ENCODE measurements at places on chromosomes 13 and 19.
A peak's percentile ranks its signal among the peaks of the same experiment; 100 is the strongest.

GRCh38 chr13:39353988-39354387 lies 249.0 kb downstream of the LHFPL6 start:
- DNase-seq = no peak

DNA sequence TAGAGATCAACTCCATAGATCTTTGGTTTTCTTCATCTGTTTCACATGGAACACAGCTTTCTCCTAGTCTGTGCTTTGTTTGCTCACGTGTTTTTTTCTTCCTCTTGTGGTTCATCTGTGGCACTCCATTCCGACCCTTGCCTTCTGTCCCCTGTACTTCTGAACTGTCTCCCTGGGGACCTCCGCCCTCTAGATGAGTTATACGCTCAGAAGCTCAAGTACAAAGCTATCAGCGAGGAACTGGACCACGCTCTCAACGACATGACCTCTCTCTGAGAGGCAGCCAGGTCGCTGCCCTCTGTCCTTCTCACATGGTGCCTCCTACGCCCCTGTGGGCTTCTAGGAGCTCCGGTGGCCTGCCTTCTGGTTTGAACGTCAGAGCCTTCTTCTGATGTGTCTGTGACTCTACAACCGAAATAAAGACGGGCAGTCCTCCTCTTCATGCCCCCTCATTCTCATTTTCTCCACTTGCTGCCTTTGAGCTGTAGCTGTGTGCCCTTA lies 16.6 kb upstream of the RAB8A start:
- no peak for DNase-seq

- DNase-seq = no peak
Observed at GRCh38 chr13:28582892-28583240, 76.1 kb upstream of the POMP start.

DNA sequence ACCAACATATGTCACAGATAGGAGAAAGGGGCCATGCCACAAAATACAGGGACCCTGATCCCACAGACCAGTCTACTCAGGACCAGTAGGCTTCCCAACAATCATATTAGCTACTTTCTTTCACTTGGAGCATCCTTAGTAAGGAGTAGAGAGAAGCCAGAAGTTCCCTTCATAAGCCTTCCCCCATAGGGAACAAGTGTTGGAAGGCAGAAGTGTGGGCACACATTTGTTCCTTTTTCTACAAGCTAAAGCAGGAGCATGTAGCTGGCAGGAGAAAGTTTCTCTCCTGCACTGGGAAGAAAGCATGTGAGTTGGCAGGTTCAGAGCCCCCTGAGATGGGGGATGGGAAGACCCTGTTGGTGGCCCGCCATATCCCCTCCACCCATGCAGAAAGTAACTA lies 165.4 kb downstream of the KCTD12 start:
- no peak for DNase-seq

- no peak for DNase-seq
Observed at GRCh38 chr13:27147530-27148170, 24.0 kb downstream of the USP12 start.

DNA sequence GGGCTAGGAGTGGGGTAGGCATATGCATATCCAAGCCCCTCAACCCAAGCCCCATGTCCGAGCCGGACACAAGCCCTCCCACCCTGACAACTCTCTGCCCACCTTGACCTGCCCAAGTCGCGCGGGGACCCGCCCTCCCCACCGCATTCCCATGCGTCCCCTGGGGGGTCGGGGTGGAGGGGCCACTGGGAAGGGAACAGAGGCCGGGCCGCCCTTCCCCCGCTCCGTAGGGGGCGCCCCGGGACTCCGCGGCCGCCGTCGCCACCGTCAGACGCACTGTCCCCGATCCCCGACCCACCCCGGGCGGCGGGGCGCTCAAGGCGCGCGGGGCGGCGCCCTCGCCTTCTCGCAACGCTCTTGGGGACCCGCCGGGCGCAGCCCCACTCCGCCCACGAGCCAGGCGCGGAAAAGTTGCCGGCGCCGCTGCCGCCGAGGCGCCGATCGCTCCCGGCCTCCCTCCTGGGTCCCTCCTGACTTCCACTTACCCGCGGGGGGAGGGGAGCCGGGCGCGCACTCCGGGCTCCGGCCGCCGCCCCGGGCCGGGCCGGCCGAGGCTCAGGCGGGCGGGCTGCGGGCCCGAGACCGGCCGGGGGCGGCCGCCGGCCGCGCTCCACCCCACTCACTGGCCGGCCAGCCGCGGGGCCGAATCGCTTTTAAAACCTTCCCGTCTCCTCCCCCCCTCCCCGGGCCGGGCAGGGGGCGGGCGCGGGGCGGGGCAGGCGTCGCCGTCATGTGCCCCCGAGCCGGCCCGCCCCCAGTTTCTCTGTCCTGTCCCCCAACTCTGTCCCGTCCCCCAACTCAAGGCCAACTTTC lies 34.4 kb upstream of the NANOS3 start:
- no peak for DNase-seq

GRCh38 chr19:4993683-4994082 lies 24.8 kb downstream of the KDM4B start:
- peak; percentile 57 for DNase-seq

GRCh38 chr19:40933025-40933424 lies 51.0 kb upstream of the CYP2A7 start:
- no peak for DNase-seq

DNA sequence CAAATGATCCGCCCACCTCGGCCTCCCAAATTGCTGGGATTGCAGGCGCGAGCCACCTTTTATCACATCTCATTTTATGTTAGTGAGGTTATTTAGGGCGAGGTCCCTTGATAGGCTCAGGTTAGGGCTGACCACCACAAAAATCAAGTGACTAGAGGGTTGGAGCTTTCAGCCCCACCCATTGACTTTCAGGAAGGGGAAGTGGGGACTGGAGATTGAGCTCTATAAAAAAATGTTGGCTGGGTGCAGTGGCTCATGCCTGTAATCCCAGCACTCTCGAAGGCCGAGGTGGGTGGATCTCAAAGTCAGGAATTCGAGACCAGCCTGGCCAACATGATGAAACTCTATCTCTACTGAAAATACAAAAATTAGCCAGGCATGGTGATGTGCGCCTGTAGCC lies 20.1 kb downstream of the FPR3 start:
- no peak for DNase-seq

- DNase-seq = no peak
Observed at GRCh38 chr19:35265126-35265899, 3.4 kb upstream of the USF2 start.

DNA sequence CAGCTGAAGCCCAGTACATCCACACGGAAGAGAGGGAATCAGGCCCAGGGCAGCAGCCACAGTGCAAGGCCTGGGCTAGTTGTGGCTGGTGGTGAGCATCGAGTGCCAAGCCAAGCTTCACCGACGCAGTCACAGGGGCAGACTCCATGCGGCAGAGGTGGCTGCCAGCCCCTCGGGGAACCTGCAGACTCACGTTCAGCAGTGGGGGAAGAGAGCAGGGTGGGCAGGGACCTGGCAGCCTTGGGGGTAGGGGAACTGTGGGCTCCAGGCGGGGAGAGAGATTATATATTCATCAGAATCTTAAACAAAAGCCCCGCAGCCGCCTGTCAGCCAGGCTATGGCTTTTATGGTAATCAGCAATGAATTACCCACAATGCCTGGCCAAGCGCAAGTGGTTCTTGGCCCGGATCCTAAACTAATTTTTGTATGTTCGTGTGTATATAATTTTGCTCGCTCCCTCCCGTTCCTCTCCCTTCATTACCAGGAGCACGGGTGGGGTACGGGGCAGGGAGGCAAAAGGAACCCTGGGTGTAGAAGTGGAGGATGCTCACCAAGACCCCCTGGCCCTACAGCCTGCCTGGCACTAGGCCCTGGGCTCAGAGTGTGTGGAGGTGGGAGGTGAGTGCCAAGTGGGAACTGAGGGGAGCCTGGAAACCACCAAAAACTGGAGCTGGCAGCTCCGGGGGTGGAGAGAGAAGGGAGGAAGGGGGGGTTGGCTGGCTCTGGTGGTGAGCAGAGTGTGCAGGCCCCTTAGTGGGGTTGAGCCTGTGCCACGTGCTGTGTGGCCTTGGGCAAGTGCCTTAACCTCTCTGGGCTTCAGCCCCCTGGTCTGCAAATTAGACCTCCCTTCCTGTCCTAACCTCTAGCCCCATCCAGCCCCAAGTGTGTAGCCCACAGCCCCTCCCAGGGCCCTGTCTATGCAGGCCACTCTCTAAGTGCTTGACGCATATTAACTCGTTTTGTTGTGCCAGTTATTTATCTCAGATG lies 31.9 kb downstream of the PTPRS start:
- DNase-seq = peak; percentile 74

- DNase-seq = no peak
Observed at GRCh38 chr13:98937911-98938381, 39.9 kb downstream of the DOCK9 start.

GRCh38 chr13:77918391-77919245 lies at the start of gene EDNRB:
TSS of gene EDNRB (minus strand) at chr13:77918831. CDS start at chr13:77918573, 258 bp downstream.
- no peak for DNase-seq

DNA sequence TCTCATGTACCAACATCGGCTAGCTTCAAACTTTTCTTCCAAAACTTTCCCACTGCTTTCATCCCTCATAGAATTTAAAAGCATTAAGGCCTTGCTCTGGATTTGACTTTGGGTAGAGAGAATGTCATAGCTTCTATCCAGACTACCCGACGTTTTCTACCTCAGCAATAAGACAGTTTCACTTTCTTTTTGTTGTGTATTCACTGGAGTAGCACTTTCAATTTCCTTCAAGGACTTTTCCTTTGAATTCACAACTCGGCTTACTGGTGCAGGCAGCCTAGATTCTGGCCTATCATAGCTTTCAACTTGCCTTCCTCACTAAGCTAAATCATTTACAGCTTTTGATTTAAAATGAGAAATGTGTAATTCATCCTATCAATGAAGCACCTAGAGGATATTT lies 420.4 kb upstream of the GPC6 start:
- DNase-seq = peak; percentile 77

GRCh38 chr13:41459432-41460073 lies 2.2 kb downstream of the RGCC start:
- DNase-seq = no peak

DNA sequence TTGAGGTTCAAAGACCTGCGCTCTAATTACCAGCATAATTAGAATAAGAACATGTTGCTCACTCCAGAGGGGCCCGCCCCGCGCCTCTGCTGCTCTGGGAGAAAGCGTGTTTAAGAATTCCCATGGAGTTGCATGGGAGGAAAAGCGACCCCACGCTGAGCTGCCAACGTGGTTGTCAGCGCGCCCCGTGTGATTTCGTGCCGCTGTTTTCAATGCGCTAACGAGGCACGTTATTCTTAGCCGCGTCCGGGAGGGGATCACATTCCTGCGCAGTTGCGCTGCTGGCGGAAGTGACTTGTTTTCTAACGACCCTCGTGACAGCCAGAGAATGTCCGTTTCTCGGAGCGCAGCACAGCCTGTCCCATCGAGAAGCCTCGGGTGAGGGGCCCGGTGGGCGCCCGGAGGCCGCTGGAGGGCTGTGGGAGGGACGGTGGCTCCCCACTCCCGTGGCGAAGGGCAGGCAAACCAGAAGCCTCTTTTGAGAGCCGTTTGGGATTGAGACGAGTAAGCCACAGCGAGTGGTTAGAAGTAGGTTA lies 173.8 kb upstream of the SOX1 start:
- DNase-seq = no peak

DNA sequence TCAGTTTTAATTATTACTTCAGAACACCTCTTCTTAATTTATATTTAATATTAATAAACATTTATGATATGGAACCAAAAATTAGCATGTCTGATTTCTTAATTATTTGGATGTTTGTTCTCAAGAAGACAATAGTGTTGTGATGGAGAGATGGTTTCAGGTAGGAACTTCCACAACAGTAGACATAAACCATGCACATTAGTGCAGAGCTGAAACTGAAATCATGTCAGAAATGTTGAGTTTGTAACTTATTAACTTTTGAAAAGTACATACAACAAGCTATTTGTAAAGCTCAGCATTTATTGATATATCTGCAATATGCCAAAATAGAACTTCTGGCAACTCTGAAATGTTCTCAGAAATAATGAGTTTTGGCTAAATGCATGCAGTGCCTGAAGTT lies 11.8 kb upstream of the EDNRB start:
- DNase-seq = no peak

- DNase-seq = no peak
Observed at GRCh38 chr13:93996481-93996880, 483.0 kb downstream of the DCT start.

DNA sequence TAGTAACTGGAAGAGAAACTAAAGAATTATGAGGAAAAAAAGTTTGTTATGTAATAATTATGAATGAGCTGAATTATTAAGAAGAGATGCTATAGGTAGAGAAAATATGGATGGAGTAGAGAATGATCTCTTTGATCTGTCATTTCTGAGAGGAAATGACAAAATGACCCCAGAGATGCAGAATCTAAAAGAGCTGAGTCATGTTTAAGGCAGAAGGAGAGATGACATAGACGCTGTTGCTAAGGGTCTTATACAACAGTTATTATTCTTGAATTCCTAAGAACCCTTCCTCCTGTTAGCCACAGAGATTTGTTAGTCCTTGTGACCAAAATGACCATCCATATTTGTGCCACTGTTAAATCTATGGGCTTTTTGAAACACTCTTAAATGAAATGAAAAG lies 58.3 kb upstream of the FREM2 start:
- DNase-seq = no peak

DNA sequence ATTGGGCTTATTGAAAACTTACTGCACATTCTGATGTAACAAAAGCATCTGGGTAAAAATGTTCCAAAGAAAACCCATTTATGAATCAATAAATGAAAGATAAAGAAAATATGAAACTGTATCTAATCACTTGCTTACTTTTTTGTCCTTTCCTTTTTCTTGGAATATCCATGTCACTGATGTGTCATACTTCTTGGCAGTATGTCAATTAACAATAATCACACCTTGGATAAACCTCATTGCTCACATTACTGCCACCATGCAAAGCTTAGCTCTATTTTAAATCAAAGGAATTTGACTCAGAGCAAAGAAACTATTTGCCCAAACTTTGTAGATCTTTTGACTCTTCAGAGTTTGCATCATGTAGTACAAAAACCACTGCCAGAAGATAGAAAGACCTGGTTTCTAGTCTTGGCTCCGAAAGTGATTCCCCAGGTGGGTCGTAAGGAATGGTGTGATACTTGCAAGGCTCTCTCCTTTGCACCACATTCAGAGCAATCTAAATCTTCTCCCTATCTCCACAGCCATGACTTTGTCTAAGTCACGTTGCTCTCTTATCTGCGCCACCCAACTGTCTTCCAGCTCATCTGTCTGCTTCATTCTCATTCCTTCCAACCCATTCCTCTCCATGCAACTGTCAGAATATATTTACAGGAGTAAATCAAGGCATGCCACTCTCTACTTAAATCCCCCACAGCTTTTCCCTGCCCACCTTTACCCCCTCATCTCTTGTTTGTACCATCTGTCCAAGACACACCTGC lies 311.9 kb downstream of the COG6 start:
- no peak for DNase-seq

GRCh38 chr19:39507715-39508364 lies 7.1 kb upstream of the SELENOV start:
- DNase-seq = no peak

- no peak for DNase-seq
Observed at GRCh38 chr13:27271570-27272096, 1.0 kb downstream of the RASL11A start.

- DNase-seq = no peak
Observed at GRCh38 chr13:94196413-94196812, 283.1 kb downstream of the DCT start.

- no peak for DNase-seq
Observed at GRCh38 chr13:18936104-18936503, 245.5 kb downstream of the TUBA3C start.

- peak; percentile 95 for DNase-seq
Observed at GRCh38 chr19:50203281-50204080, at the start of gene MYH14. TSS of gene MYH14 (plus strand) at chr19:50203622. CDS start at chr19:50210366, 6,744 bp downstream.

Measured in NCI-H2029 (cell line).